ENCODE measurements at places on chromosomes 12 and 14.

- DNase-seq: no peak
Observed at GRCh38 chr12:122871851-122872780, 23.8 kb downstream of the VPS37B start.

DNA sequence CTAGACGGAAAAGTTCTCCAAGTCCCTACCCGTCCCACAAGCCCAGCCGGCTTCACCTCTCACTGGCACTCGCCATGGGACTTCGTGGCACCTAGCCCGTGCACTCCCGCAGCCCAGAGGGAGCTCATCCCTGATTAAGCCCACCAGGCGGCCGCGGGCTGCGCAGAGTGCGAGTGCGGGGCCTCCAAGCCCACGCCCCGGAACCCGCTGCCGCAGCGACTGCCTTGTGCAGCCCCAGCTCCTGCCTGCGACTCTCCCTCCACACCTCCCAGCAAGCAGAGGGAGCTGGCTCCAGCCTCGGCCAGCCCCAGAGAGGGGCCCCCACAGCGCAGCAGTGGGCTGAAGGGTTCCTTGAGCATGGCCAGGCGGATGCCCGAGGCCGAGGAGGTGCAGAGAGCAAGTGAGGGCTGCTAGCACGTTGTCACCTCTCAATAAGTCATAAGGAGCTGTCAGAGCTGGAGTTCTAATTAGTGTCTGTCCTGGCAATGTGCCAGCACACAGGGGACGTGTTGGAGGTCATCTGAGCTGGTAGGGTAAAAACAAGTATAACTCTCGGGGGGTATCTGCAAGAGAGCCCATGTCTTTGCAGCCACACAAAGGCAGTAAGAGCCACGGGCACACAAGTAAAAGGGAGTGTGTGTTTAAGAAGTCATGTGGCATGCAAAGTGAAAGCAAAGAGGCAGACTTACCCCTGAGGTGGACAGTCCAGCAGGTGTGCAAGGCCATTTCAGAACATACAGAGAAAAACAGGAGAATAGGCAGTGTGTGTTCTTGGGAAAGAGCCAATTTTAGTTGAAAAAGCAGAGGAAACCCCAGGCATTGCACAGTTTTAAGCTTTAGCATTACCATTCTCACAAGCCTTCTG lies 27.1 kb upstream of the TMTC2 start:
- no peak for DNase-seq

DNA sequence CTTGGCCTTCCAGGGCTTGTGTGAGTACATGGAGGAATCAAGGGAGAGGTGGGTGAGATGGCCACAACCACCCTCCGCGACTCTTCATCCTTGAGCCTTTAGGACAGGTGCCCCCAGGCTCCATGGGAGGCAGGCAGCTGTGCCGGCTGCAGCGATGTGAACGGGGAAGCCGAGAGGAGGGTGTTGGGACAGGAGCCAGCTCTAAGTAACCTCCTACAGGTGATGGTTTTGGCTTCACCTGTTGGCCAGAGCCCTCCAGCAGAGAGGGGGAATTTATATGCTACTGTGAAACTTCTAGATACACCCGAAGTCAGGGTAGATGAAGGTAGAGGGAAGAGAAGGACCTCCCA lies 132.2 kb upstream of the HIF1A start:
- no peak for DNase-seq

- DNase-seq: no peak
Observed at GRCh38 chr14:50064993-50065392, 51.4 kb downstream of the VCPKMT start.

GRCh38 chr14:51607711-51608110 lies 44.0 kb upstream of the FRMD6 start:
- no peak for DNase-seq

DNA sequence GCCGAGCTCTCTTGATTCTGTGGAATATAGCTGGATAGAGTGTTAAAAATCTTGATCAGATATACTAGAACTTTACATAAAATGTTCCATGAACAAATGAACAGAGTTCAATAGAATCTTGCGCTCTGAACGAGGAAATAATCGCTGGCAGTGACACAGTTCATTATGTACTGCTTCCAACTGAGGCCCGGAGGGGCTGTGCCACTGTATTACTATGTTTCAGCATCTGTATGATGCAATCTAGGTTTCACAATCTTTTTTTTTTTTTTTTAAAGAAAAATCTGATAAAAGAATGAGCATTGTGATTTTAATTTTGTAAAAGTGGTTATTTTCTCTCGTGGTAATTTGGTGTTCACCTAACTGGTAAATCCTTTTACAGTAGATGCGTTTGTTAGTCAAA lies 77.2 kb downstream of the FERMT2 start:
- DNase-seq: no peak

- no peak for DNase-seq
Observed at GRCh38 chr12:130286741-130287440, 50.8 kb upstream of the PIWIL1 start.

GRCh38 chr14:100471441-100472093 lies 115.7 kb downstream of the BEGAIN start:
- DNase-seq: no peak

DNA sequence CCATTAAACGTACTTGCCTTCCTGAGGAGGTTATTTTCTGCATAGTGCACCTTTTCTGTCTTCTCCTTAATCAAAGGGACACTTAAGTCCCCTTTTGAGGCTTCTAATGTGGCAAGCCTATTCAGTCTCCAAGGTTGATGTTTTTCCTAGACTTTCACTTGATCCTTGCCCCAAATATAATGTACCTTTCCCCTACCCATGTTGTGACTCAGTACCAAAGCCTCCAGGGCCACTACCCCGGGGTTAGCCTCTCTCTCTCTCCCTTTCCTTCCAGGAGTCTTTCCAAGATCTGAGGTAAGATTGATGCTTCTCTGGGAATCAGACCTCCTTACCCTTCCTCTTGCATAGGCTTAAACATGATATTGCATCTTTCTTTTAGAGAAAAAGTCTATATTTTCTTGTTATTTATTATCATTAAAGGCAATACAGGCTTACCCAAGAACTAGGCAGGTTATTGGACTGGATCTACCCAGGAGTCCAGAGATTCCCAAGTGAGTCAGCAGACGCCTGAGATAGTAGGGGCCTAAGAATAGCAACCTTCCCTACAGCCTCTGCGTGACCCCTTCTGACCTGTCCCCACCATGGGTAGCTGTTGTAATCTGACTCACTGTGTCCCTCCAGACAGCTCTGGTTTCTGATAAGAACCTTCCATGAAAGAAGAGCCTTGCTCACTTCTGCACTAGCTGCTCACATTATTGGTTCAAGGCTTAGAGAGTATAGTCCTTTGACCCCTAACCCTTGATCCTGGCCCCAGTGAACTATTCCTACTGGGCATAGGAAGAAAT lies 172.9 kb downstream of the ZFP36L1 start:
- DNase-seq: no peak

GRCh38 chr12:32254260-32254956 lies 144.9 kb upstream of the FGD4 start:
- DNase-seq: no peak

GRCh38 chr12:45170456-45171042 lies 45.3 kb upstream of the ANO6 start:
- DNase-seq: peak; percentile 92

- DNase-seq: no peak
Observed at GRCh38 chr12:45259675-45260074, 43.8 kb downstream of the ANO6 start.

GRCh38 chr12:95484524-95484923 lies 10.6 kb downstream of the METAP2 start:
- no peak for DNase-seq

- DNase-seq: no peak
Observed at GRCh38 chr12:43349863-43350262, 202.1 kb downstream of the ADAMTS20 start.

DNA sequence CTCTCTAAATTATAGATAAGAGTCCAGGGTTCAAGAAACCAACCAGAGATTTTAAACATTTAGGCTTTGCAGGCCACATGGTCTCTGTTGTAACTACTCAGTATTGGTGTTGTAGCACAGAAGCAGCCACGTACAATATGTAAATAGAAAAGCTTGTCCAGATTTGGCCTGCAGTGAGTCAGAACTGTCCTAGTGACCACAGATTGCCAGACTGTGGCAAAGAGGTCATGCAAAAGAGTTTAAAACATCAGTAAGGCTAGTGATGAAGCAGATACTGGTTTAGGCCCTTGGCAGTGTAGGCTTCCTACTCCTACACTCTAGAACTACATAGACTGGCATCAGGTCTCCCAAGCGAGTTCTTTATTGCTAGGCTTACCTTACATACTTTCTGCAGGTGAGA lies 117.6 kb upstream of the GARIN6 start:
- no peak for DNase-seq

DNA sequence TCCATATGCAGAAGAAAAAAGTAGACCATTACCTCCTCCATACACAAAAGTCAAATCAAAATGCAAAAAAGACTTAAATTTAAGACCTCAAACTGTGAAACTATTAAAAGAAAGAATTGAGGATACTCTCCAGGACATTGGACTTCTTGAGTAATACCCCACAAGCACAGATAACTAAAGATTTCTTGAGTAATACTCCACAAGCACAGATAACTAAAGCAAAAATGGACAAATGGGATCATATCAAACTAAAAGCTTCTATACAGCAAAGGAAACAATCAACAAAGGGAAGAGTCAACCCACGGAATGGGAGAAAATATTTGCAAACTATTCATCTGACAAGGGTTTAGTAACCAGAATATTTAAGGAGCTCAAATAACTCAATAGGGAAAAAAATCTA lies 427.9 kb downstream of the CCDC91 start:
- no peak for DNase-seq

- DNase-seq: no peak
Observed at GRCh38 chr12:1740161-1740948, 49.5 kb downstream of the ADIPOR2 start.

DNA sequence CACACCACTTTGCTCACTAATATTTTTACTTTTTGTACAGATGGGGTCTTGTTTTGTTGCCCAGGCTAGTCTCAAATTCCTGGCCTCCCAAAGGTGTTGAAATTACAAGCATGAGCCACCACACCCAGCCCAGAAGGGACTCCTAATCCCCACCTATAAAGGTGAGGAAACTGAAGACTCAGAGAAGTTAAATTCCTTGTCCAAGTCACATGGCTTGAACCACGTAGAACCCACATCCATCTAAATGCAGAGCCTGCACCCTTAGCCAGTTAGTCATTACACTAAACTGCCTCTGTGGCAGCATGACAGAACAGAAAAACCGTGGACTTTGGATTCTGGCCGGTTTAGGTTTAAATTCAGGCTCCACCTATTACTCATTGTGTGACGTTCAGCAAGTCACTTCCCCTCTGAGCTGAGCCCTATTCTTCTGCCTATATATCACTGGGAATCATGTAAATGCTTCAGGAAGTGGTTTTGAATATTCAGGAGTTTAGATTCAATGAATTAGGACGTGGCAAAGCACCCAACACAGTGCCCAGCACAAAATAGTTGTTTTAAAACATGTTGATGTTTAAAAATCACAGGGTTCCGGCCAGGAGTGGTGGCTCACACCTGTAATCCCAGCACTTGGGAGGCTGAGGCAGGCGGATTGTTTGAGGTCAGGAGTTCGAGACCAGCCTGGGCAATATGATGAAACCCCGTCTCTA lies 3.0 kb upstream of the CORO1C start:
- DNase-seq: peak; percentile 40

GRCh38 chr12:113103756-113104450 lies 31.7 kb downstream of the RASAL1 start:
- DNase-seq: no peak

GRCh38 chr12:49292729-49293055 lies 2.3 kb upstream of the PRPH start:
- DNase-seq: no peak

DNA sequence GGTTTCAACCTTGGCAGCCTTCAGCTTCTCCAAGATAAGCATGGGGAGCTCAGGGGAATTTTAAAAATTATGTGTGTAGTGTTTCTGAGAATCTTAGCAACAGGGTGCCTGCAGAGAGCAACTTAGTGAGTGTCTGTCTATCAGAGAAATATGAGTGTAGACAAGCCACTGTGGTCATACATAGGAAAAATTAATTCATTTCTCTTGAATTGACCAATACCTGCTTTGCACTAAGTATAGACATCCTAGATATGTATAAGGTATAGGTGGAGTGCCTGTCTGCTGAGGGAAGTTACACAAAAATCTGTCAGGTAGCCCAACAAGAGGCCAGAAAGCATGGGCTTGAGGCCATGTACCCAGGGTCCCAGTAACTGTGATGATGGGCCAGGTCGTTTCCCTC lies 20.7 kb downstream of the HELB start:
- DNase-seq: no peak

DNA sequence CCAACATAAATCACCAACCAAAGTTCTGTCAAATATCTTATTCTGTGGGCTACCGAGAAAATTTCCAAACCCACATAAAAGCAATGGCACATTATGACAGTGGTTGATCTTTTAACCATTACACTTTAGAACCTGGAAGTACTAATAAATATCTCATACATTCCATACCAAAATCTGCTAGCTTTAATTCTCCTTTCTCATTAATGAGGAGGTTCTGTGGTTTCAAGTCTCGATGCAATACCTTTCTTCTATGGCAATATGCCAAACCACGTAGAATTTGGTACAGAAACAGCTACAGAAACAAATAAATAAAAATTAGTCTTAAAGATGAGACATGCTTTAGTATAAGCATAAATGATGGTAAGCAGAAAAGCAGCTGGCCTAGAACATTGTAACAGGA lies 100.7 kb downstream of the ELK3 start:
- DNase-seq: no peak

- DNase-seq: no peak
Observed at GRCh38 chr12:110647631-110648040, 33.7 kb downstream of the TCTN1 start.

DNA sequence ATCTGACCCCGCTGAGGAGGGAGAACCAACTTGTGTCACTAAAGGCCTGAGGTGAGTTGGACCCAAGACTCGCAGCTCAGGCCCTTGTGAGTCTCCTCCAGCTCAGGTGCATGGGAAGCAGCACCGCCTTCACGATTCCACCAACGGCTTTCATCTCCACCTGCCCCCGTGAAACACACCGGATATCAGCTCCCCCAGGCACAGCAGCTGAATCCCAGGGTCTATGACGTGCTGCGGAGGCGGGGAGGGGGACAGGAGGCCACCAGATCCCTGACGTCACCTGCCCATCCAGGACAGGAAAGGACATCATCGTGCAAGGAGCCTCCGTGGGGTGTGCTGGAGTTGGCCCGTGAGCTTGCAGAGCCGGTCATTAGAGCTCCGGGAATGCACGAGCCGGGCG lies 18.5 kb upstream of the SFSWAP start:
- peak; percentile 63 for DNase-seq

DNA sequence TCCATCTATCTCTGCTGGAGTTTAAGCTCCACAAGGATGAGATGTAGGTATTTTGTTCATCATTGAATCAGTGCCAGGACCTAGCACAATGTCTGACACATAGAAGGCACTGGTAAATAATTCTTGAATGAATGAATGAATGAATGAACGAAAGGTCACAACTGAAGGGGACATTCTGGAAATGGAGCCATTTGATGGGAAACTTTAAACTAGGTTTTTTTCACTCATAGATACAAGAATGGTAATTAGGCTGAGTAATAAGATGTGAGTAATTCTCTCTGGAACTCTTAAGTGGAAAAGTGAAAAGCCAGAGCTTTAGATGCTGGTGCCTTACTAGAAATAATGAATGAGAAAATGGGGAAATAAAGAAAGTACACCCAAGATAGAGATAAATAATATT lies 44.3 kb downstream of the SCN8A start:
- DNase-seq: no peak

Data from osteocyte (in vitro differentiated cells).